Calu3 (cell line): ENCODE measurements at places on chromosomes 3 and 15.
A peak's percentile ranks its signal among the peaks of the same experiment; 100 is the strongest.

DNA sequence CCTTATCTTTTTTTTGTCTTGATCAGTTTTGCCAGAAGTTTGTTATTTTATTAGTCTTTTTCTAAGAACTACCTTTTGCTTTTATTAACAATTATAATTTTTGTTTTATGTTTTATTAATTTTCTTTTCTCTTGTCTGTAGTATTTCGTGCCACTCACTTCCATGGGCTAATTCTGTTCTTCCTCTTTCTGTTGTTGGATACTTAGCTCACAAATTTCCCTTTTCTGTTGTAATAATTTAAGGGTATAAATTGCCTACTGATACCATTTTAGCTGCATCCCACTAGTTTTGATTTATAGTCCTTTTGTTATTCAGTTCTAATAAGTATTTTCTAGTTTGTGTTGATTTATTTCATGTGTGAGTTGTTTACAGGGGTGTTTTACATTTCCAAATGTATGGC, 48.6 kb downstream of the SNRK start:
- DNase-seq: no peak

DNA sequence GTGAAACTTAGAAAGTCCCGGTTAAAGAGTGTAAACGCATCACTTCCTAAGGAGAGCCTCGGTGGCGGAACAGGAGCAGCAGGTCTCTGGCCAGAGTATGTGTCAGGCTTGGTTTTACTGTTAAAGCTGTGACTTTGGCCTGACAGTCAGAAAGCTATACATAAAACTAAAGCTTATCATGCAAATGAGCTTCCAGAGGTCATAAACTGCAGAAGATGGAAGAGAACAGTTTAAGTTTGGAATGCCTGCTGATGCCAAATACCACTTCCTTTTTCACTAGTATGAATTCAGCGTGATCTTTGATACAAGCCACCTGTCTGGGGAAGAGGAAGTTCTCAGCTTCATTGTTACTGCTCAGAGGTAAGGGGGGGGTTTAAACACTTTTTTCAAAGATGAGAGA, 125.1 kb upstream of the CTDSPL start:
- no peak for DNase-seq

DNA sequence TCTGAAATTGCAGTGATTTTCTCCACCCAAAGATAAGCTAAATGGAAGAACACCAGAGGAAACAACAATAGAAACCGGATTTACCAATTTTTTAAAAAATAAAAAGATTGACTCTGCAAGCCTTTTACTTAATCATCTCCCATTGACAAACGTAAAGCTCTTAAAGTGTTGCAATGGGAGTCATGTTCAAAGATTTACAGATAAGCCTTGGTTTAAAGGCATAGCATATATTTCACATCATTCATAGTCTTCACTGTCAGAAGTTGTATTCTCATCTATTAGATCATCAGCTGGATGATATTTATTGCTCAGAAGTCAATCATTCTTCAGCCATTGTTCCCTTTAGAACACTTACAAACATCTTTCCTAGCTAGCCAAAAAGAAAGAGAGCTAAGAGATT, 397.6 kb downstream of the GBE1 start:
- DNase-seq: no peak

DNA sequence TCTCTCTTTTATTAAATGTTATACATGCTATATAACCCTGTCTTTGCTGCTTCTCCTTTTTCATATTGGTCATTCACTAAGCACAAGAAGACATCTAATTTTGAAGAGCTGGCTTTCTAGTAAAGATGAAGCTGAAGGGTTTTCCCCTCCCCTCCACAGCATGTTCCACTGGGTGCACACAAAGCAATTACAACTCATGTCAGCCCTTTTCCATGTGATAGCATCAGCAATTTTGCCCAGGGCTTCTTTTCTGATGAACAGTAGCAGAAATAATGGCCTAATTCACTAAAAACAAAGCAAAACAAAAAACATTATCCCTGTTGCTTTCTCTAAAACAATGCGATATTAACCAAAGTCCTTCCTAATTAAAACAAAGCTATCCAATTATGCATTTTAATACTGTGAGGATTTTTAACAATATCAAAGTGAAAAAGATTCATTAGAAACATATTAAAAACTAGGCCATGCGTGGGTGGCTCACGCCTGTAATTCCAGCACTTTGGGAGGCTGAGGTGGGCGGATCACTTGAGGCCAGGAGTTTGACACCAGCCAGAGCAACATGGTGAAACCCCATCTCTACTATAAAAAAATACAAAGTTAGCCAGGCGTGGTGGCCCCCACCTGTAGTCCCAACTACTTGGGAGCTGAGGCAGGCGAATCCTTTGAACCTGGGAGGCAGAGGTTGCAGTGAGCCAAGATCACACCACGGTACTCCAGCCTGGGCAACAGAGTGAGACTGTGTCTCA, 12.2 kb upstream of the PIK3R4 start:
- DNase-seq: no peak

GRCh38 chr3:13229273-13229949, 156.2 kb upstream of the IQSEC1 start:
- DNase-seq: peak; percentile 61

GRCh38 chr15:75704618-75705017, 8.0 kb downstream of the CSPG4 start:
- no peak for DNase-seq

DNA sequence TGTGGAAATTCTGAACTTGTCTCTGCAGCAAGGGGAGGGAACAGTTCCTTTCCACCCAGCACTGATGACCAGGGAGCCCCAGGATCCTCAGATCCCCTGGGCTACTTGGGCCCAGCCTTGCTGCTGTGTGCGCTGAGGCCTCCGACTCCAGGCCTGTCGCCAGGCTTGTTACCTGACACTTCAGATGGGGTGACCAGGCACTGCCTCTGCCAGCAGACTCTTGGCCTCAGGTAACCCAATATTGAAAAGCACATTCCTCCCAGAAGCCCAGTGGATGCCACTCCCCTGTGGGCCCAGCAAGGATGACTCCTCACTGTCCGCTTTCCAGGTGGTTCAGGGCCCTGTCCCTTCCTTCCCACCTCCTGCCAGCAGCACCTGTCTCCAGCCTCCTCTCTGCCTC, 3.5 kb upstream of the PLA2G4E start:
- DNase-seq: no peak

DNA sequence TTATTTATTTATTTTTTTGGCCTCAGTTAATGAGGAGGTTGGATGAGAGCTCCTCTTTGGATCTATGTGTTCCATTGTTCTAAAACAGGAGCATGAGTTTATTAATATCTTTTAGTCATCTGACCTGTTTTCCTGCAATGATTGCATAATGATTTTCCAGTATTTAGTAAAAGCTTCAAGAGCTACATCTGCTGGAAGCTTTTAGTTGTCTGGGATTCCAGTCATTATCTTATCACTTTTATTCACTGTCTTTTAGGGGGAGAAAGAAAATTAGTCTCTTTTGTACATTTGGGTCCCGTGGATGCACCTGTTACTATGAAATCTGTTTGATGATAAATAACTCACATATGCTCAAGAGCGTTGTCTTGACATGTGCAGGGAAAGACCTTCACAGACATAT, 1270.0 kb downstream of the ROBO1 start:
- DNase-seq: no peak

GRCh38 chr3:155548195-155548594, 196.7 kb downstream of the PLCH1 start:
- no peak for DNase-seq

DNA sequence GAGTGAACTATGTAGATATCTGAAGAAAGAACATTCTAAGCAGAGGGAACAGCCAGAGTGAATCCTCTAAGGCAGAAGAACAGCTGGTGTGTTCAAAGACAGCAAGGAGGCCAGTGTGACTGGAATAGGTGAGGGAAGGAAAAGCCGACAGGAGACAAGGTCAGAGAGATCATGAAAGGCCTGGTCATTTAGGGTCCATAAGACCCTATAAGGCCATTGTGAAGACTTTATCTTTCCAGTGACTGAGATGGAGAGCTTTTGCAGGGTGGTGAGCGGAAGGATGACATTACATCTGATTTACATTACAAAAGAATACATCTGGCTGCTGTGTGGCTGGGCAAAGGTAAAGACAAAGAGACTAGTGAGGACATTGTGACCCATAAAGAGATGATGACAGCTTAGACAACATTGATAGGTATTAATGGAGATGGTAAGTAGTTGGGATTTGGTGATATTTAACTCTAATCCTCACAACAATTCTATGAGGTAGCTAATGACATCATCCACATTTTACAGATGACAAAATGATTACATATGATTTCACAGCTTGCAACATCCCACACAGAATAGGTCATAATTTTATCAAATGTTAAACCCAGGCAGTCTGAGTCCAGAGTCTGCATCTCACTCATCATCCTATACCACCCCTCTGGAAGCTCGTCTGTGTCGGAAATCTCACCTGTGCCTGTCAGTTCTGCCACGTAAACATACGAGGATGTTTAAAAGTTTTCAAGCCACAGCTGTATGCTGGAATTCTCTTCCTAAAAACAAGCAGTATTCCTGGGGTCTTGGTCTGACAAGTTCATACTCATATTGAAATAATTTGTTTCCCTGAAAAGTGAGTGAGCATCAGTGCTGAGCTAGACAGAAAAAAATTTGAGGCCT, 70.2 kb upstream of the PIK3R4 start:
- no peak for DNase-seq

- no peak for DNase-seq
These were observed 143.4 kb upstream of the NR2E3 start for GRCh38 chr15:71666763-71667620.

GRCh38 chr3:66430876-66431275, 69.9 kb downstream of the LRIG1 start:
- no peak for DNase-seq

GRCh38 chr3:184357248-184358123, 3.9 kb downstream of the CLCN2 start:
- no peak for DNase-seq
